ENCODE measurements at places on chromosomes 16 and 17. TPM values are rescaled to one million over a fixed set of nuclear protein-coding genes. Genes with fewer than 3 reads are reported as not detected.

GJC1 gene
- polyA plus RNA-seq = 24.6 TPM

MXRA7 gene
- 110 TPM for polyA plus RNA-seq

TBC1D3E gene
- not detected for polyA plus RNA-seq

SSTR5 gene
- not detected for polyA plus RNA-seq

CFAP97D1 gene
- polyA plus RNA-seq = not detected

PPY gene
- not detected for polyA plus RNA-seq

NPIPB9 gene
- 2.6 TPM for polyA plus RNA-seq

FBXO39 gene
- polyA plus RNA-seq = not detected

All from hindlimb muscle (tissue), 1 donor.